ENCODE measurements at places on chromosomes 6 and 20. TPM values are rescaled to one million over a fixed set of nuclear protein-coding genes. Genes with fewer than 3 reads are reported as not detected.

MEP1A gene
- not detected for polyA plus RNA-seq

TRIM15 gene
- polyA plus RNA-seq, result not detected

DST gene
- polyA plus RNA-seq, result 335 TPM

HLA-DOA gene
- polyA plus RNA-seq, result not detected

CCR6 gene
- polyA plus RNA-seq, result 1.5 TPM
